ENCODE measurements at places on chromosomes 3 and 15. TPM values are rescaled to one million over a fixed set of nuclear protein-coding genes. Genes with fewer than 3 reads are reported as not detected.

DNA sequence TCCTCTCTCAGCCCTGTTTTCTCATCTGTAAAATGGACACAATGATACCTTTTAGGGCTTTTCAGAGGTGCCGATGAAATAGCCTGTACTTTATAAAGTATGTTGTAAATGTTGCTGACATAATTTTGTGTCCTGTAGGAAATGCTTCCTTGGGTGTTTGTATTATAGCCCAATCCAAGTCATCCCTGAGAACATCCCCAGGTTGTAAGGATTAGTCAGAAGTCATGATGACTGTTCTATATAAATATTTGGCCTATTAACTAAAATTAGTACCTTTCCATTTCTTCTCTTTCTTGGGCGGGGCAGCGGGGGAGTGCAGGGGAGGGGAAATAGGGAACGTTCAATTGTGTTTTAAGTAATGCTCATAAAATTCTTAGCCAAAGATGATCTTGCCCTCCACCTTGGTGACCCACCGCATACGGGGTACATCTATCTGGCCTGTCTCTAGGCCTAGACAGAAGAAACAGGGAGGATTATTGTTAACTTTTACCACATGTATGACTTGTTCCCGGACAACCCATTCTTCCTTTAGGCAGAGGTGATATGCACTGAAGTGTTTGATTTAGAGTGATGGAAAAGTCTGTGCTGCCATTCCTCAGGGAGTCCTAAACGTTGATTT lies 120.7 kb downstream of the VGLL4 start:
- DNase-seq, result no peak

- peak; percentile 92 for DNase-seq
Observed at GRCh38 chr3:49929291-49930167, at the start of gene MON1A. MON1A (minus strand) TSS chr3:49929811; CDS start chr3:49913346, 16,465 bp downstream.

DNA sequence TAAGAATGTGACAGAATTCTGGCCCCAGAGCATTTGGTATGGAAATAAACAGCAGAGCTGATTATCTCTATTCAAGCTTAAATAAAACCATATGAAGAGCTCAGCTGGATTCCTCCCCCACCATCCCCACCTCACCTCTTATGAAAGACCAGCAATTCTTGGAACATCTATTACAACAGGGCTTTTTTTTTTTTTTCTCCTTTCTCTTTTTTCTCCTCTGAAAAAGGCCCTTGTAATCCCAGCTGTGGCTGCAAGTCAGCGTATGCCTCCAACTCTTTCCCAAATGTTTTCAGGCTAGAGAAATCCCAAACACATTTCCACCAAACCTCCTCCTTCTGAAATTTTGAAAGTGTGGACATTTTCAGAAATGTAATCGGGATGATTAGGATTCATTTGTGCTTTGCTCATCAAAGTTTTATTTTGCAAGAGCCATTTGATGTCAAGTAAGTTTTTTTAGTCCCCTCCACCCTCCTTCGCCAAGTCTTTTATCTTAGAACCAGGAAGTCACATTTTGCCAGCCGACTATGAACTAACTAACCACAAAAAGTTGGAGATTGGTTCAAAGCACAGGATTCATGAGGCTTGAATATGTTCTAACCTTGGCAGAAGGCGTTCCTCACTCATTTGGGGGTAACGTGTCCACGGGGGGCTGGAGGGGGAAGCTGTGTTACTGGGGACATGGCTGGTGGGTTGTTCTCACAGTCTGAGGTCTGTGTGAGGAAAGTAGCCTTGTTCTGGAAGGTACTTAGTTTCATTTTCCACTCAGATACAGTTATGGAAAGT lies 142.0 kb upstream of the PDZRN3 start:
- DNase-seq, result no peak

DNA sequence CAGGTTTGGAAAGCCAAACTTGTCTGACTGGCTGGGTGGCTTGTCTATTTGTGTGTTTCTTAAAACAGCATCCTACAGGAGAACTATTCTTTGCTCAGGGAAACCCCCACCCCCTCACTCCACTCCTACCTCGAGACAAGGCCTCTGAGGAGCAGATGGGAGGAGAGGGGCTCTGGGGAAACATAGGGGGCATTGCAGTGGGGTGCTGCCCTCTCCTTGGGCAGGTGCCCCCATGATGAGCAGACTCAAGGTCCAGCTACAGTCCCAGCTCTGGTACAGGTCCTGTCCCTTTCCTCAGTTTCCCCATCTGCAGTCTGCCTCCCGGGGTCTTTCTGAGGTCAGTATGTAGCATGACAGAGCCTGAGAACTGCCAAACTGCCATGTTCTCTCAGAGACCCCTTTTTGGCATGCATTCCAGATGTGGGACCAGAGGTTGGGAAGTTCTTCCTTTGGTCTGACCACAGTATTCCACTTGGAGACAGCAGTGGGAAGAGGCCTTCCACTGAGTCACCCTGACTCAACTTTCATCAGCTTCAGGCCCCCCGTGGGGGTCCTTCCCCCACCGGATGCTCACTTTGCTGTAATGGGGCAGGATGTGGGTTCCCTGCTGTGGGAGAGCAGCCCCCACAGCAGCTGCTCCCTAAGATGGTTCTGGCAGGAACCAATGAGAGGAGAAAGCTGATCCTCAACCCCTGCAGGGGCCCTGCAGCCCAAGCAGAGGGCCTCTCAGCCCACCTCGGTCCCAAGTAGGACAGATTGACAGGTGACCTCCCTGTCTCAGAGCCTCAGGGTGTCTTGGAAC lies 32.3 kb upstream of the CYP11A1 start:
- peak; percentile 76 for DNase-seq

DUOXA2 gene
- not detected for total RNA-seq

RLBP1 gene
- total RNA-seq, result not detected

SLC51A gene
- not detected for total RNA-seq
